Upper lobe of left lung (tissue), 6 donors: ENCODE measurements at places on chromosomes 12 and 14. TPM values are rescaled to one million over a fixed set of nuclear protein-coding genes. Genes with fewer than 3 reads are reported as not detected.

Gene GPRC5D
- total RNA-seq, result not detected

- DNase-seq, result no peak
Measured at GRCh38 chr12:52260361-52261207, 13.9 kb upstream of the KRT86 start.

Gene NRL
- total RNA-seq, result 4.6 TPM

- DNase-seq, result no peak
Measured at GRCh38 chr12:65624554-65625086, 199.7 kb upstream of the HMGA2 start.

DNA sequence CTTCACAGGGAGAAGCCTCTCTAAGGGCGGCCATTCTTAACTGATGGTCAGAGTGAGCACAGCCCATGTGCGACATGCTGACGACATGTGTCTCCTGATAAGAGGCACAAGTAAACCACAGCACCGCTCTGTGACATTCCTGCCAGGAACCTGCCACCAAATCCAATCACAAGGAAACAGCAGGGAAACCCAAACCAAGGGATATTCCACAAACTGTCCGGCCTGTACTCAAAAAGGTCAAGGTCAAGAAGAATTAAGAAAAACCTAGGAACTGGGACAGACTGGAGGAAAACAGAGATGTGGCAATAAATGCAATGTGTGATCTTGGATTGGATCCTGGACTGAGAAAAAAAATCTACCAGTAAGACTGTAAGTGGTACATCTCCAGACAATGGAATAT is 91.9 kb downstream of the SYNE3 start:
- DNase-seq, result no peak

DNA sequence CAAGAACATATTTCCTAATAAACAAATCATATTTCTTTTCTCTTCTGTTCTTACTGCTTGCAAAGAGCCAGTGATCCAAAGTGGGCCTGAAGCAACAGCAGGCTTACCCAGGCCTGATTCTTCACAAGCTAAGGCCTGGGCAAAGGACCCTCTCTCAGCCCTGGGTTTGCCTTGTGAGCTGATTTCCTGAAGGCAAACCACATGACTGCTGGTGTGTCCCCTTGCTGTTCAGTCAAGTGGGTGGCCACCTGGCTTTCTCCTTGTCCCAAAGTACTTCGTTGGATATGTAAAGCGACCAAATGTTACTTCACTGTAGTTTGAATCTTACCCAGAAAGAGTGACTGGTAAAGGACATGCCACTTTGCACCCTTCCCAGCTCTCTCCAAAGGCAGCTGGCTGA is 392.9 kb downstream of the ZFP36L1 start:
- DNase-seq, result no peak

- DNase-seq, result no peak
Measured at GRCh38 chr12:115588131-115588530, 689.4 kb downstream of the MED13L start.

DNA sequence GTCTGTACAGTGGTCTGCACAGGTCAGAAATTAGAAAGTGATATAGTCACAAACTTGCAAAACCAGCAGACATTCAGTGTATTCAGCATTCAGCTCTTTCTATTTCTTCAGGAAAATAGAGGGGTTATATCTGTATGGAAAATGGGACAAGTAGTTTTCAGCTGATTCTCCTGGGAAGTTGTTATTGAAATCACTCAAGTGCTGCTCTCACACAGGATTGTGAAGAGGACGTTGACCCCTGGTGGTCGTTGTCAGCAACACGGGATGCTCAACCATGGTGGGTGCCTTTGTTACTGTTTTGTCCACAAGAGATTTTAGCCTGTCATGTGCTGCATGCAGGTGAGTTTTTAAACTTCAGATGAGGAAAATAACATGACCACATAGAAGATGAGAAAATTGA is 981.8 kb downstream of the TMEM121 start:
- DNase-seq, result no peak

Gene RPS6KL1
- 8.8 TPM for total RNA-seq
